Glutamatergic neuron (in vitro differentiated cells): ENCODE measurements at places on chromosomes 7 and 10. TPM values are rescaled to one million over a fixed set of nuclear protein-coding genes. Genes with fewer than 3 reads are reported as not detected.

The FAM24B gene
- 15.9 TPM for total RNA-seq

The OR6B1 gene
- not detected for total RNA-seq

DNA sequence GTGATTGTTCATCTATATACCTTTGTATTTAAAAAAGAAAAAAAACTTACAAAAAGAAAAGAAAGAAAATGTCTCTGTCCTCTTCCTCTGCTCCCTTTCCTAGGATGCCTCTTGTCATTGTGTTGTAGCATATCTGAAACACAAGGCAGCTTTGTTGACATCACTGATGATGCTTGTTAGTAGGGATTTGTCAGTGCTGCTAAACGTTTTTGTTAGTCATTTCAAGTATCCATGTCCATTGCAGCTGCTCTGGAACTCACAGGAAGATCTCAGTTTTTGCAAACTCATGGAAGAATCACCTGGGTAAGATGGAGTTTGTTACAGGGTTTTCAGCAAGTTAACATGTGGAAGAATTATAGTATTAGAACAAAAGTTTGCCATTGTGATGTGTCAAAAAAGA lies 123.6 kb downstream of the CCSER2 start:
- no peak for DNase-seq

DNA sequence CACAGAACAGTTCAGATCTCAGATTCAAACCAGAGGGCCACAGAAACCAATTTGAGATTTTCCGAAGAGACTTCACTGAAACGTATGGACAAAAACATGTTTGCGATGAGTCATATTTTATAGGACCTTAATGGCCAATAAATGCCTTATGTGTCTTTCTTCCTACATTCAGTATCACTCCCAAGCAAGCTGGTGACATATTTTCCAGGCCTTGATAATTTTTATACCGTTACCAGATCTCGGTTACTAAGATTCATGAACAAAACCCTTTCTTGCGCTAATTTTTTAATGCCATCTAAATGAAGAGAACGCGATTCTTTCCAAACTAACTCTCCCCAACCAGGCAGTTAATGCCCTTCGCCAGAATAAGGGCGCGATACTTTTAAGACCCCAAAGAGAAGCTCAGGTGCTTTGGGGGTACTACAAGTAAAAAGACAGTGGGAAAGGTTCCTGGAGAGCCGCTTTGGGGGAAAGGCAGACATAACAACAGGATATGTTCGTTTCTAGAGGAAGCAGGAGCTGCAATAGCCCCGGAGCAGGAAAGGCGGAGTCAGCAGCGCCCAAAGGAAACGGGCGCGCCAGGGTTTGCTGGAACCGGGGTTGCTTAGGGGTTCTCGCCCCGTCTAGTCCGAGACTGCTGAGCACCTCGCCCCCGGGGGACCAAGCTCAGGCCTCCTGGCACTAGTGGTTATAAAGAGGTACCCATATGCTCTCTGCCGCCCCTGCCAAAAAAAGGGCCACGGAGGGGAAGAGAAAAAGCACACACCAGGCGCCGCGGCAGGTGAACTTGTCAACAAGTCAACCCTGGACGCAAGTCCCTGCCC lies 884 bp downstream of the ICA1 start:
- DNase-seq, result peak; percentile 32

- peak; percentile 83 for DNase-seq
Measured at GRCh38 chr7:32942415-32943251, 14.6 kb upstream of the FKBP9 start.

The IQUB gene
- total RNA-seq, result 0.98 TPM
